Tibial artery (tissue), 4 donors: ENCODE measurements at places on chromosomes 12 and 14.

GRCh38 chr14:92005019-92005418, 34.8 kb downstream of the TRIP11 start:
- DNase-seq, result no peak

DNA sequence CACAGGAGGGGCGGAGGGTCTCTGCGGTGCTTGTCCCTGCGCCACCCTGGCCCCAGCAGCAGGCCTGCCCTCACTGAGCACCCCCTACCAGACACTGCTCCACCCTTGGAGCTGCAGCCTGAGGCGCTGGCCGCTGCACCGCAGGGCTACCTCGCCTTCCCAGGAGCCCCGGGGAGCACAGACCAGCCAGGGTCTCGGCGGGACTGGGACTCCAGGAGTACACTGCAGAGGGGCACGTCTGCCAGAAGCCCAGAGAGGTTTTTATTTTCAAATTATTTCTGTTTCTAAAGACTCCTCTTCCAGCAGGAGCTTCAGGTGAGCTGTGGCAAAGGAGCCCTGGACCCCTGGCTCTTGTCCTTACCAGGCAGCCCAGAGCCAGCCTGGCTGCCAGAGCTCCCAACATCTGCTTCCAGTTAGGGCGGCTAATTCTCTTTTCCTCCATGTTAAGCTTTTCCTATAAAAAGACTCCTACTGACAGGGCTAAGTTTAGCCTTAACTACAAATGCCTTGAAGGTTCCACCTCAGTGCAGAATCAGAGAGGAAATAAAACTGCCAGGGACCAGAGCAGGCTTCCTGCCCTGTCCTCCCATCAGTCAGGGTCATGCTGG, 26.4 kb downstream of the DEGS2 start:
- DNase-seq, result no peak

GRCh38 chr12:29762637-29763300, 21.0 kb downstream of the TMTC1 start:
- no peak for DNase-seq

DNA sequence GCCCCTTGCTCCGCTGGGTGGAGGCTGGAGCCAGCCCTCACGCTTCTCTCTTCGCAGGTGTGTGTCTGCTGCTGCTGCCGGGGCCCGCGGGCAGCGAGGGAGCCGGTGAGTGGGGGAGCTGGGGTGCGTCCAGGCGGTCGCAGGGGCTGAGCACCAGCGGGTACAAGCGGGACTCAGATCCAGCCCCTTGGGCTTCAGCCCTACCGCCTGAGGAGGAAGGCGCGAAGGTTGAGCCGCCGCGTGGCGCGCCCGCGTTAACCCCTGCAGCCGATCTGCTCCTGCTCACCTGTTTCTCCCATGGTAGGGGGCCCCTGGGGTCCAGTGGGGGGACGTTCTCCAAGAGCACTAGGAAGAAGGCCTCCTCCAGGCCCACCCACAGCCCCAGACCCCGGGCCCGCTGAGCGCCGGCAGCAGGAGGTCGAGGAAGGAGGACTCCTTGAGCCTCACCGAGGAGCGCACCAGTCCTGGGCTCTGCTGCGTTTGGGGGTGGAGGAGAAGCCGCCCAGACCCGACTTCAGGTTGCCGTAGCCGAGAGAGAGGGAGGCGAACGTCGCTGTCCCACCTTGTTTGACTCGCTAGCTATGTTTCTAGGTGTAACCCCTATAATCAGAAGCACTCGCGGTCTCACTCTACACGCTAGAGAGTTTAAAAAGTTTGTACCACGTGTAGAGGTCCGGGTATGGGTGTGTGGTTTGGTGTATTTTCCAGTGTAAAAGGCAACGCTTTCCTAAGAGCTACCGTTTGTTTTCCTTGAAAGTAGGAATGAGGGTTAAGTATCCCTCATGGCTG, 834 bp downstream of the COCH start:
- no peak for DNase-seq

DNA sequence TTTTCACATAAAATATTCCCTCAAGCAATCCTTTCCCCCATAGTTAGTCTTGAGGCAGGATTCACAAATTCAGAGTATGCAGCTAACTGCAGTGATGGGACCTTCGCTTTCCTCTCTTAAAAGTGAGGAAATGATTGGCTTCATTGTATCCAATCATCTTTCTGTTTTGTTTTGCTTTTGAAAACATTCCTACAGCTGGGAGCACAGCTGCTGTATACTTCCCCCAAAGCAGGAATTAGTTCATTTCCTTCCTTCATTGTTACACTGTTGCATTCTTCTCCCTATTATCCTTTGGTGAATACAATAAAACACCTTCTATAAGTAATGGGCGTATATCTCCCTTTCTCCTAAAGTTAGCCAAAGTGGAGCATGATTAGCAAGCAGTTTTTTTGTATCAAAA, 9.4 kb upstream of the GAS2L3 start:
- DNase-seq, result no peak

- DNase-seq, result peak; percentile 78
Measured at GRCh38 chr12:124390442-124391097, 95.7 kb downstream of the RFLNA start.

DNA sequence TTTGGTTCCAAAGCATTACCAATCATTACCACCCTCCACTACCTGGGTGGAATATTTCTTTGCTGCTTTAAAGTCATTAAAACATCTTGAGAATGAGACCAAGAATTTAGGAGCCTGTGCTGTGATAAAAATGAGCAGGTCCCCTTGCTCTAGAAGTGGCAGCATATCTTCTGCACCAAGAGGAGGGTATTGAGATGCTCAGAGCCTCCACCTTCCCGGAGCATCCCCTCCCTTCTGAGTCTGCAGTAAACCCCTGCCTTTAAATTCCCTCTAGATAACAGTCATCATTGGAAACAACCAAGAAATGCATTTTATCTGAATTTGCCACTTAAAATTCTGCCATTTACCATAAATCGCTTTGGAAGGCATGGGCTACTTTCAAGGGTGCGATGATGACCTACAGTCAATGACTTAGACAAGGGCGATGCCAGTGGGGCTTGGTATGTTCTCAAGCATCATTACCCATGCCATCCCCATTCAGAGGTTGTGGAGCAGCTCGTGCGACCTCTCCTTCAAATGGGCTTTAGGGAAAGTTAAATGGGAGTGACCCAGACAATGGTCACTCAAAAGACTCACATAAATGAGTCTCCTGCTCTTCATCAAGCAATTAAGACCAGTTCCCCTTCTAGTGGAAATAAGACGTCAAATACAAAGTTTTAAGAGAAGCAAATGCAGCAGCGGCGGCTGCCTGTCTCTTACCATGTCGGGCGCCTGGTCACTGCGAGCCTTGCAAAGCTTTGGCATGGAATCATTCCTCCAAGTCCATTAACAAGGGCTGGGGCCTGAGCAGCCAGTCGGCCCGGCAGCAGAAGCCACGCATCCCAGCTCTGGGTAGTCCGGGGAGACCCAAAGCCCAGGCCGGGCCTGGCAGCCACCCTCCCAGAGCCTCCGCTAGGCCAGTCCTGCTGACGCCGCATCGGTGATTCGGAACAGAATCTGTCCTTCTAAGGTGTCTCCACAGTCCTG, 334.5 kb downstream of the TMEM121 start:
- no peak for DNase-seq

GRCh38 chr14:105212541-105213300, 31.6 kb upstream of the NUDT14 start:
- no peak for DNase-seq

DNA sequence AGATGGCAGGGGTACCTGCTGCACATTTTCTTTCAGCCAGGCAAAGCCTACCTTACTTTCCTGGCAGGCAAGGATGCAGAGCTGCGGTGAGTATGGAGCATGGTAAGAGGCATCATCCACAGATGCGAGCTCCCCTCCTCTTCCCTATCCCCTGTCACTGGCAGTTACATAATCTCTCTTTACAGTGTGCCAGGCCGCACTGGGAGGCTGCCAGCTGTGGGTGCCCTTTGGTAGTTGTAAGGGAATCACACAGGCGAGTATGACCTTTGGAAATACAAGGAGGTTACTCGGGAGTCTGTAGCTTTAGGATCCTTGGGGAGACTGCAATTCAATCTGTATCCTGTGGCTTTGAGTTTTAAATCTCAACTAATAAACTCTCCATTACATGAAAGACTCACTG, 132.5 kb downstream of the KTN1 start:
- DNase-seq, result no peak

- no peak for DNase-seq
Measured at GRCh38 chr14:101856536-101856935, 95.0 kb downstream of the PPP2R5C start.

DNA sequence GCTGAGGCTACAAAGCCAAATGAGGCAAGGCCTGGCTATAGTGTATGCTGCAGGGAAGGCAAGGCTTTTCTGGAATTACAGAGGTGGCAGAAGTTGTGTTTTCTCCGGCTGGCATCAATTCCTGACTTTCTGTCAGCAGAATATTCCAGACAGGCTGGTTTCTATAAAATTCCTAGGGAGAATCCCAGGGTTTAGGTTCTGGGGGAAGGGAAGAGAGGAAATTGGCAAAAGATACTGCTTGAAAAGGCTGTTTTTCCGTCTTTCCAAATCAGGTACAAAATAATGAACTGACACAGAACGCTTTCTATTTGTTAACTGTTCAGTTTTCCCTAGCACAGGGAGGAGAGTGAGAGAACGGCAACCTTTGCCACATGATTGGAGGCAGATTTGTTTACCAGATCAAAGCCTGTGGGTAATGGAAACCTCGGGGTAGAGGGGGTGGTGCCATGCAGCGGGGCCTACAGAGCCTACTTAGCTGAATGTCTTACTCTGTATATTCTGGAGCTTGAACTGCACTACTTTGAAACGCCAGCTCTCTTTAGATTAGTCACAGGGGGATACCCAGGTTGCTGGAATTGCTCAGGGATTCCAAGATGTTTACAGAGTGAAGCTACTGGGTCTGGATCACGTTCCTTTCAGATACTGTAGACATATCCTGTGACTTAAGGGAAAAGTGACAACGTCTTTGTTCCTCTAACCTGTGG, 65.8 kb upstream of the DACT1 start:
- DNase-seq, result no peak

GRCh38 chr14:50045039-50045711, 71.2 kb downstream of the VCPKMT start:
- peak; percentile 89 for DNase-seq

- DNase-seq, result no peak
Measured at GRCh38 chr12:23630524-23630923, 318.9 kb downstream of the SOX5 start.

DNA sequence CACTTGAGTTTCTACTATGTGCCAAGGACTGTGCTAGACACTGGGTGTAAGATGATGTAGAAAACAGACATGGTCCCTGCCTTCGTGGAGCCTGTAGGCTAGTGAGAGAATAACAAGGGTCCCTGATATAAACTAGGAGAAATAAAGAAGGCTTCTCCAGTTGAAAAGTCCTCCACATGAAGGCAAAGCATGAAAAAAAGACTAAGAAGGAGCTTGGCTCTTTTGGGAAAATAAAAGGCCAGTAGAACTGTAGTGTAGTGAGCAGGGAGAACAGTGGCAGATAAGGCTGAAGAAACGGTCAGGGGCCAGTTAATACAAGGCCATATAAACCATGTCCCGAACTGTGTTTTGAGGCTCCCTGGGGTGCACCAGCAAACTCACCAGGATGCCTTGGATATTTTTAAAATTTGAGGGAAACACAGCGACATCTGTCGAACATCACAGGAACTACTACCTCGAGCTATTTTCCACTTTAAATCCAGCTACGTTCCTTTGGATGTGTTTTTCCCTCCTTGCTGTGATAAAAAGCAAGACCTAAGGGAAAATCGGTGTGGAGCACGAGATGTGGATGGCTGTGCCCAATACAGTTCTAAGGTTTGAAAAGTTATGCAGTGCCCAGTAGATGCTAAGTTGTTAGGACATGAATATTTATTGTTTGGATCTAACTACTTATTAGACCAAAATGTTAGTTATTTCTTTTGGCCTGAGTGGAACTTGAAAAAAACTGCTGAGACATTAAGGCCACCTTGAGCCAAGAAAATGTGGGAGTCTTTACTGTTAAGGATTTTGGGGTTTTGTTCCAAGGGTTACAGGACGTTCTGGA, 8.5 kb upstream of the CFL2 start:
- DNase-seq, result peak; percentile 38

DNA sequence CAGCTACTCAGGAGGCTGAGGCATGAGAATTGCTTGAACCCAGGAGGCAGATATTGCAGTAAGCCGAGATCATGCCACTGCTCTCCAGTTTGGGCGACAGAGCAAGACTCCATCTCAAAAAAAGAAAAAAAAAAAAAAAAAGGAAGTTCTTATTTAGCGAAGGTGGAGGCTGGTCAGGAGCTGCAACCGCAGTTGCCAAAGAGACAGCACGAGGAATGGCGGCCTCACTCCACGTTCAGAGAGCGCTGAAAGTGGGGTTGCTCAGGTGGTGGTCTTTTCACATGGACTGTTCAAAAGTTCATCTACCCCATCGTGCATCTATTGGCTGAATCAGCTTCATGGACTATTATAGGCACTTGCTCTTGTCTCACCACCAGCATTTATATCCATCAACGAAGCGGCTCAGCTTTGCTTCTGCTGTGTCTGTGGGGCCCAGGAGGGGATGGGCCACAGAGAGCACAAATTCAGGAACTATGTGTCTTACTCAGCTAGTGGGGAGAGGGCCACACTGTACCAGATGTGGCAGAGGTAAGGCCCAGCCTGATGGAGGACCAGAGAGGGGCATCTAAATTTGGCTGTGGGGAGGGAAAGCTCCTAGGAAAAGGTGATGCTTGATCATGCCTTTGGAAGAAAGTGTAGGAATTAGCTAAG, 27.3 kb downstream of the SLC25A47 start:
- DNase-seq, result no peak

DNA sequence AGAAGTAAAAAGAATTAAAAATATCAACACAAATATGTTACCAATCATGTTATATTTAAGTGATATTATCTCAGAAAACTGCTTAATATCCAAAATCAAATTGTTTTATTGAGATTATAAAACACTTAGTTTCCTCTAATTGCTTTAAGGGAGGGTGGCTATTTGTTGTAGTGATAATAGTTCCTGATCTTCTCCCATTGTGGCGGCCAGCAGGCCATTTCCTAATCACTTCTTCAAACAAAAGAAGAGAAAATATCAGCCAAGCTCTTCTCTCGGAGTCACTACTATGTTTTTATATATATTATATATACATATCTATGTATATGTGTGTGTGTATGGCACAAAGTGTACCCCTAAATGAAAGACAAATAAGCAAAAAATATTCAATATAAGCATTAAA, 31.5 kb downstream of the ERO1A start:
- DNase-seq, result no peak

DNA sequence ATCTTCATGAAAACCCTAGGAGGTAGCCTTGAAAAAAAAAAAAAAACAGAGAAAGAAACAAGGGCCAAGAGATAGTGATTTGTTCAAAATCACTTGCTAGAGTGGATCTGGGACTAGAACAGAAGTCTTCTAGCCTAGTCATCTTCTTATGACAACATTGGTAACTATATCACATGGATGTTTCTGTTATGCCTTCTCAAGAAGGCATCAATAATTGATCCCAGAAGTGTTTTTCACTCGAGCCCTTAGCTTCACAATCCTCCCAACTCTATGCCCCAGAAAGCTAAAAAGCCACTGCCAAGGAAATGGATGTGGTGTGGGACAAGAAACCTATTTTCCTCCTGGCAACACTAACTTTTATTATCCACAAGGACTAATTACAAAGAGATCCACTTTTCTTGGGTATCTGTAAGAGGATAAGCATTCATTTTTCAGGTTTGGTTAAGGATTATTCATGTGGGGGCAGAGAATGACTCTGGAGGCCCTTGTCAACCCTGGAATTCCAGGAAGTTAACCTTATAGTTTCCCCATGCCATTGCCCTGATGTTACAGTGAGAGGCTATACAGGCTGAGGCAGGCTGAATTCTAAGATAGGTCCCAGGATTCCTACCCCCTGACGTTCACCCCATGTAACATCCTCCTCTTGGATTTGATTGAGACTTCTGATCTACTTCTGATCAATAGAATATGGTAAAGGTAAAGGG, 67.7 kb upstream of the CPM start:
- DNase-seq, result no peak
